ENCODE measurements at places on chromosomes 7 and 10.
A peak's percentile ranks its signal among the peaks of the same experiment; 100 is the strongest.

GRCh38 chr7:77320137-77320536 lies 96.0 kb downstream of the GSAP start:
- no peak for DNase-seq

DNA sequence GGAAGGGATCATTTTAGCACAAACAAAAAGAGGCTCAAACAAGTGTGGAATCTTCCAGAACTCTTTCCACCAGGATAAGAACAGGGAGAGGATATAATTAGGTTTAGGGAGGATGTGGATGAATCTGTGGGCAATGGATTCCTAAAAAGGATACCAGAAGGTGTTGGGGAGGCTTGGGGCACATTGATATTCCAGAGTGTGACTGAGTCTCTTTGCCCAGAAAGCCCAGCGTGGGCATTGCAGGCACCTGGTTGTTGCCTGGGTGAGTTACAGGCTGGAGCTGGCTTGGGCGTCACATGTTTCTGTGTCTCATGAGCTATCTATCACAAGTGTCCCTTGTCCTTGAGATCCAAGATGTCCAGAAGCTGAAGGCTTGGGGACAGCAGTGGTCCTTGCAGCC lies 3.3 kb downstream of the COL26A1 start:
- no peak for DNase-seq

DNA sequence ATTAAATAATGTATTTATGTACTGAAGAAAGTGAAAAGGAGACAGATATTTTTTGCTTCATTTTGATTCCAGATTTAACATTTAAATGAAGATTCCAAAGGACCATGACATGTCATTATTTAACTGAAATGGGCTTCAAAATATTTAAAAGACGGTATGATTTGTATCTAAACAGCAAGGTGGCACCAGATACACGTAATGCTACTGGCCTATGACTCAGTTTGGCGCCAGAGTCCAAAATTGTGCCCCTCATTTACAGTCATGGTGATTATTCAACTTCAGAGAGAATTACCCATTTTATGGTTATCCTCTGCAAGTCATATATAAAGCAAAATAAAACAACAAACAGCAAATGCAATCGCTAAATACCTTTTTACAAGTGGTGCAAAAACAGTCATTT lies 94.5 kb downstream of the ETV1 start:
- DNase-seq, result peak; percentile 99

DNA sequence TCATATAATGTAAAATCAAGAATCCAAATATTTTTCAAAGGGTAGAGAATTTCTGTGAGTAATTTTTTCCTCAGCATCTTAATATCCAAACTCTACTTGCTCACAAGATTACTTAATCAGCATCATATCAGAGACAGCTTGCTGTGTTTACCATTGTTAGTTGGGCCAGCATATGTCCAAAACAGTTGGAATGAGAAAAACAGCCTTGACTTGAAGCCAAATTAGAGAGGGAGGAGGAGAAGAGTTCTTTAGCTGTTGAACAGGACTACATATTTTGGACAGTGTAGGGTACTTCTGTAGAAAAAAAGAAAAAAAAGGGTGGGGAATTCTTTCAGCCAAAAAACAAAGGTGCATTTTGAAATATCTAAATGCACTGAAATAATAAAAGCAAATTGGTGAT lies 69.8 kb downstream of the HDAC9 start:
- no peak for DNase-seq

GRCh38 chr10:79463578-79464496 lies 18.4 kb upstream of the ZCCHC24 start:
- DNase-seq, result no peak

DNA sequence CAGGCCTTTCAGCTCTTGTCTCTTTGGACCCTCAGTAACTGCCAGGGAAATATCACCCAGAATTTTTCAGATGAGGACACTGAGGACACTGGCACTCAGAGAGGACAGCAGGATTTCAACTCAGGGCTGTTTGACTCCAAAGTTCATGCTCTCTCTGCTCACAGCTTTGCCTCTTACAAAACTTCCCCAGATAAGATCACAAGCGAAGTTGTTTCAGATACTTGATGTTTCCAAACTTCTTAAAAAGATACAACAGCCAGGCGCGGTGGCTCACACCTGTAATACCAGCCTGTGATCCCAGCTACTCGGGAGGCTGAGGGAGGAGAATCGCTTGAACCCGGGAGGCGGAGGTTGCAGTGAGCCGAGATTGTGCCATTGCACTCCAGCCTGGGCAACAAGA lies 32.4 kb upstream of the ZRANB1 start:
- no peak for DNase-seq

- DNase-seq, result no peak
Observed at GRCh38 chr10:78212786-78213175, 179.1 kb downstream of the RPS24 start.

GRCh38 chr10:119161680-119162451 lies 3.6 kb downstream of the SFXN4 start:
- DNase-seq, result no peak

- no peak for DNase-seq
Observed at GRCh38 chr7:18889436-18889835, 228.0 kb downstream of the TWIST1 start.

DNA sequence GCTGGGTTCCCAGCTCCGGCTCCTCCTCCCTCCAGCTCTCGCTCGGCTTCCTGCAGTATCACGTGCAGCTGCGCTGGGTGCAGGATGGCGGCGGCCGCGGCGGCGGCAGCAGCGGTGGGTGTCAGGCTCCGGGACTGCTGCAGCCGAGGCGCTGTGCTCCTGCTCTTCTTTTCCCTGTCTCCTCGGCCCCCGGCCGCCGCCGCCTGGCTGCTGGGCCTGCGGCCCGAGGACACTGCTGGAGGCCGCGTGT lies at the start of gene CNNM1:
Gene CNNM1, plus strand, starts transcription at position 53 of the 250 bp plus-strand sequence. Its CDS starts 32 bp downstream, at position 85.
- no peak for DNase-seq

- DNase-seq, result no peak
Observed at GRCh38 chr7:28725045-28725642, 233.0 kb downstream of the TRIL start.

GRCh38 chr7:2106924-2107323 lies 125.8 kb downstream of the MAD1L1 start:
- DNase-seq, result no peak

GRCh38 chr7:156578578-156578940 lies 62.0 kb upstream of the RNF32 start:
- DNase-seq, result no peak

GRCh38 chr7:17159500-17160037 lies 138.9 kb upstream of the AHR start:
- no peak for DNase-seq

- no peak for DNase-seq
Observed at GRCh38 chr10:11528286-11528685, 83.2 kb downstream of the USP6NL start.

DNA sequence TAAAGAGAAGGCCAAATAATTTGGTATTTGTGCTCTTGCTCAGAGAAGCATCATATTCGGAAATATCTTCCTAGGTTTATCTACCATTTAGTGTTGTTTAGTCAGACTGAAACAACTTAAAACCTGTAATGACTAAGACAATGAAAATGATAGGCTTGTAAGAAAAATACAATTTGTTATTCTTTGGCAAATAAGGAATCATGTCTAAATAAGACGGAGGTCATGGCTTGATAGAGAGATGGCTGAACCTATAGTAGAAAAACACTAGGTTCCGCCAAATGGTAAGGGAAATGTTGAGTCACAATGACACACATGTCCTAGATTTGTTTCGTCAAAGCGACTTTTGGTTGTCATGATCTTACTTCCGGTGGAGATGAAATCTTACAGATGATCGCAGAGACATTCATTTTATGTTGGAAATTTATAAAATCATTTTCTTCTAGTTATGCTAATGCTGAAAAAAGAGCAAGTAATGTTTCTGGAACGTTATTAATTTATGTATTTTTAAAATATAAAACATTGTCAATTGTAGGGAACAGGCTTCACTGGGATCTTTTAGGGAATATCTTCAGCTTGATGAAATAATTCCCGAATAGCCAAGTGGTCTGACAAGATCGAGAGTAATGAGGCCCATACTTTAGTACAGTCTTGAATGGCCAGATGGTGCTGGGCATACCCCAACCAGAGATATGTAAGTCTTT lies 1.0 kb downstream of the SRGN start:
- no peak for DNase-seq

DNA sequence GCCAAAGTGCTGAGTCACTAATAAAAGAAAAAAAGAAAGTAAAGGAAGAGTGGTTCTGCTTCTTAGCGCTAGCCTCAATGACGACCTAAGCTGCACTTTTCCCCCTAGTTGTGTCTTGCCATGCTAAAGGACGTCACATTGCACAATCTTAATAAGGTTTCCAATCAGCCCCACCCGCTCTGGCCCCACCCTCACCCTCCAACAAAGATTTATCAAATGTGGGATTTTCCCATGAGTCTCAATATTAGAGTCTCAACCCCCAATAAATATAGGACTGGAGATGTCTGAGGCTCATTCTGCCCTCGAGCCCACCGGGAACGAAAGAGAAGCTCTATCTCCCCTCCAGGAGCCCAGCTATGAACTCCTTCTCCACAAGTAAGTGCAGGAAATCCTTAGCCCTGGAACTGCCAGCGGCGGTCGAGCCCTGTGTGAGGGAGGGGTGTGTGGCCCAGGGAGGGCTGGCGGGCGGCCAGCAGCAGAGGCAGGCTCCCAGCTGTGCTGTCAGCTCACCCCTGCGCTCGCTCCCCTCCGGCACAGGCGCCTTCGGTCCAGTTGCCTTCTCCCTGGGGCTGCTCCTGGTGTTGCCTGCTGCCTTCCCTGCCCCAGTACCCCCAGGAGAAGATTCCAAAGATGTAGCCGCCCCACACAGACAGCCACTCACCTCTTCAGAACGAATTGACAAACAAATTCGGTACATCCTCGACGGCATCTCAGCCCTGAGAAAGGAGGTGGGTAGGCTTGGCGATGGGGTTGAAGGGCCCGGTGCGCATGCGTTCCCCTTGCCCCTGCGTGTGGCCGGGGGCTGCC lies at the start of gene IL6:
Gene IL6, plus strand, starts transcription at position 294 of the 807 bp plus-strand sequence. Its CDS starts 63 bp downstream, at position 357.
- no peak for DNase-seq

DNA sequence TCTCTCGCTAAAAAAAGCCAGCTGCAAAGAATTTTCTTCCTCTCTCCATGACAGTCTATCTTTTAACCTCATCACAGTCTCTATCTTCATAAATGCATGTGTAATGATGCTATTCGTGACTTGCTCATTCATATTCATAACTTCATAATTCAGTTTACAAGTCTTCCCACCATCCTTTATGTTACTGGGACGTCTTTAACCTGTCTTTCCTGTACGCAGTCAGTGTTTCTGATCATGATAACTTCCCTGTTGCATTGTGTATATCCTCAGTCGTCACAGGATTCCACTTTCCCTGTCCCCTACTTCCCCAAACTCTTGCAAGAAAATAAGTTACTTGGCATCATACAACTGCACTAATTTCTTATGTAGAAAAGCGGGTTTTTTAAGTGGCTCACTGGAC lies 165.6 kb upstream of the ASAH2 start:
- no peak for DNase-seq

- DNase-seq, result no peak
Observed at GRCh38 chr10:70774810-70775678, 10.1 kb downstream of the TBATA start.

GRCh38 chr10:77807706-77808105 lies 118.8 kb downstream of the DLG5 start:
- no peak for DNase-seq

DNA sequence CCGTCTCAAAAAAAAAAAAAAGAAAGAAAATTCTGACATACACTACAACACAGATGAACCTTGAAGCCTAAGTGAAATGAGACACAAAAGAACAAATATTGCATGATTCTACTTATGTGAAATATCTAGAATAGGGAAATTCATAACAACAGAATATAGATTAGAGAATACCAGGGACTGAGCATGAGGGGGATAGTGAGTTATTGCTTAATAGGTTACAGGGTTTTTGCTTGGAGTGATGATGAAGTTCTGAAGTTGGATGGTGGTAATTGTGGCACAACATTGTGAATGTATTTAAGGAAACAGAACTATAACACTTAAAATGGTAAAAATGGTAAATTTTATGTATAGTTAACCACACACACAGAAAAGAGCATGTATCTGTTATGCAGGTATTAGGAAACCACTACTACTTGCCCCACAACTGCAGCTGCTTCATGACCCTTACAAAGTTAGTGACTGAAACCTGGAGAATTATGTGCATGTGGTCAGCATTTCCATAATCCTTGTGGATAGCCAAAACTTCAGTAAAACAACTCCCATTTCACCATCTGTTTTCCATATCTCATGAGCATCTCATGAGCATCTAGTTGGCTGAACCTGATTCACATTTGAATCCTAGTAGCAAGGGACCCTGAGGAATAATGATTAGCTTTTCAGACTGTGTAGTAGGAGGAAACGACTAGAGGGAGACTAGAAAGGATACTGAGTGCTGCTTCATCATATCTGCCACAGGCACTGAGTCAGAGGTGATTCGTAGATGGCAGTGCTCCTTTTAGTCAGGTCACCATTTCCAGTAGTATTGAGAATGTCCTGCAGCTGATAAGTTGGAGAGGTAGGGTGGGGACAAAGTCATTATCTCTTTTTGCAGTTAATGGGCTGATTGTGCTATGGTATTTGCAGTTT lies 26.3 kb downstream of the SAMD8 start:
- DNase-seq, result no peak

GRCh38 chr10:126459878-126460481 lies 71.7 kb upstream of the ADAM12 start:
- no peak for DNase-seq

DNA sequence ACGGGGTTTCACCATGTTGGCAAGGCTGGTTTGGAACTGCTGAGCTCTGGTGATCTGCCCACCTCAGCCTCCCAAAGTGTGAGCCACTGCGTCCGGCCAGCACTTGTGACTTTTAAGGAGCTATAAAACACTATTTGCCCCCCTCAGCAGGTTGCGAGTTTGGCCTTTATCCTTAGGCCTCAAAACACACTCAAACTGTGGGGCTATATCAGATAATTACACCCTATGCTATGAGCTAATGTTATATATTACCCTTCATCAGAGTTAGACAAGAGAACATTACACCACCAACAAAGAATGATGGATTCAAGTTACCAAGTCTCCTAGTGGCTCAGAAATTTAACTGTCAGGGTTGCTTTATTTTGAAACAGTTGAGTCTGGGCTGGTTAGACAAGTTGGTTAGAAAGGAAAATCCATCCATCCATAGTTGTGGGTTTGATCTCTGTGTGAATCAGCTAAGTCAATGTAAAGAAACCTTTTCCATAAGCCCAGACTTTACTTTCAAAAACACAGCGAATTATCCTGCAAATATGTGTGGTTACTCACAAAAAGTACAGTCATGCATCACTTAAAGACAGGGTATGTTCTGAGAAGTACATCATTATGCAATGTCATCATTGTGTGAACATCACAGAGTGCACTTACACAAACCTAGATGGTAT lies 115.8 kb downstream of the SEMA3D start:
- DNase-seq, result no peak

GRCh38 chr7:36599645-36600313 lies 124.5 kb downstream of the AOAH start:
- DNase-seq, result no peak

- DNase-seq, result no peak
Observed at GRCh38 chr7:30460246-30460633, 18.3 kb downstream of the NOD1 start.

- no peak for DNase-seq
Observed at GRCh38 chr7:93646538-93646937, 72.0 kb upstream of the CALCR start.

GRCh38 chr10:77120012-77120411 lies 517.6 kb downstream of the KCNMA1 start:
- no peak for DNase-seq
